Mesendoderm (in vitro differentiated cells): ENCODE measurements at places on chromosomes 11 and 22.

- DNase-seq, result no peak
Observed at GRCh38 chr11:7530013-7530640, 16.3 kb downstream of the PPFIBP2 start.

DNA sequence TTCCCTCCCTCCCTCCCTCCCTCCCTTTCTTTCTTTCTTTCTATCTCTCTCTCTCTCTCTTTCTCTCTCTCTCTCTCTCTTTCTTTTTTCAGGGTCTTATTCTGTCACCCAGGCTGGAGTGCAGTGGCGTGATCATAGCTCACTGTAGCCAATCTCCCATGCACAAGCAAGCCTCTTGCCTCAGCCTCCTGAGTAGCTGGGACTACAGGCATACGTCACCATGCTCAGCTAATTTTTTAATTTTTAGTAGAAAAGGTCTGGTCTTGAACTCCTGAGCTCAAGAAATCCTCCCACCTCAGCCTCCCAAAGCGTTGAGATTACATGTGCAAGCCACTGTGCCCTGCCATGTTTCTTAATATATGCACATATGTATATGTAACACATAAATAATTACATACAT, 19.0 kb downstream of the TSKU start:
- no peak for DNase-seq

DNA sequence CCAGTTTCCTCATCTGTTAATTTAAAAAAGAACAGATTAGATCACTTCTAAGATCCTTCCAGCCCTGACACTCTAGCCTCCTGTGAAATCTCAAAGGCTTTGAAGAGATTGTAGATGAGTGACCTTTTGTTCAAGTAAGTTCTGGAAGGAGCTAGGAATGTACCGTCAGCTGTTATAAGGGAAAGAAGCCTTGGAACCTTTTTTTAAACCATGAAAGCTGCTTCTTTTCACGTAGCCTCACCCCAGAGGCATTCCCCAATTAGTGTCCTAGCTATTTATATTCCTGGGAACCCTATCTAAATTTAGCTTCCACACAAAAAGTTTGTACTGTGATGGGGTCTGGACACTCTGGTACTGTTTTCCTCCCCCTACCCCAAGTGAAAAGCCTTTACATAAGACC, 35.8 kb upstream of the SLN start:
- peak; percentile 13 for DNase-seq

DNA sequence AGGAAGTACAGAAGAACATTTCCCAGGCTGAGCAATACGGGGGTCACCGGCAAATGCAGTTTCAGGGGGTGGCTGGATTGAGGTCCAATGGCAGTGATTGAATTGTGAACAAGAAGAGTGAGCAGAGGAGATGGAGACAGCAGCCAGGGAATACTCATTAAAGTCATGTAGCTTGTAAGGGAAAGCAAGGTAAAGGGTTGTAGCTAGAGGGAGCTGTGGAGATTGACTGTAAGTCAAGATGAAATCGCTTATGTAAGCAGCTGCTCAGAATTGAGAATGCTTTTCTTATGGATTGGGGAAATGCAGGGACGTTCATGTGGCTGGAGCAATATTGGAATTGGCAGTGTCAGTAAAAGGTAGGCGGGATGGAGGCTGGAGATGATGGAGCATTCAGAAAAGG, 111.4 kb upstream of the TBCEL start:
- peak; percentile 73 for DNase-seq

DNA sequence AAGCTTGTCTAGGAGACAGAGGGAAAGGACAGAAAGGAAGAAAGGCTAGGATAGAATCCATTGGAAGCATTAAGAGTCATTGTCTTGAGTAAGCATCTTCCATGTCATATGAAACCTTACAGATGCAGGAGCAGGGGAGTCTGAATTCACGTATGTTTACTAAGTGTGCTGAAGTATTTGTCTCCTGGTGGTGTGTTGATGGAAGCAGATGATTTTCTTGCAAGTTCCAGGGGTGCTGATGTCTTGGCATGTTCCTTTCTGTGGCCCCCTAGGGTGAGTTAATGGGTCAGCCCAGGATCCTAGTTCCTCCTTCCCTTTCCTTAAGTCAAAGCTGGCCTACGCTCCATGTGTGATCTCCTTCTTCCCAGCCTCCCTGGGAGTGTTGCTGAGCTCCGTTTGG, 110.2 kb downstream of the TEAD1 start:
- no peak for DNase-seq

- no peak for DNase-seq
Observed at GRCh38 chr11:77081381-77081851, 14.6 kb downstream of the CAPN5 start.

DNA sequence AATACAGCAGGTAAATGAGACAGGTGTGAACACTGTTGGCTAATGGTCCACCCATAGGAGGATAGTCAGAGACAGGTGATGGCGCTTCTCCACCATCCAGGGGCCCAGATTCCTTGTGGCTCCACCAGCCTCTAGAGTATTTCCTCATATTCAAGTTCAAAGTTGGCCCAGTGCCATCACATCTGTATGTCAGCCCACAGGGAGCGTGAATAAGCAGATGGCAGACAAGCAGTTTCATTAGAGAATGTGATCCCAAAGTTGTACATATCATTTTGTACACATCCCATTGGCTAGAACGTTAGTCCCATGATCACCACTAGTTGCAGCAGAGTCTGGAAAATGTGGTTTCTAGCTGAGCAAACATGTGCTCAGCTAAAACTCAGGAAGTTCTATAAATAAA, 11.0 kb upstream of the CWF19L2 start:
- DNase-seq, result no peak

DNA sequence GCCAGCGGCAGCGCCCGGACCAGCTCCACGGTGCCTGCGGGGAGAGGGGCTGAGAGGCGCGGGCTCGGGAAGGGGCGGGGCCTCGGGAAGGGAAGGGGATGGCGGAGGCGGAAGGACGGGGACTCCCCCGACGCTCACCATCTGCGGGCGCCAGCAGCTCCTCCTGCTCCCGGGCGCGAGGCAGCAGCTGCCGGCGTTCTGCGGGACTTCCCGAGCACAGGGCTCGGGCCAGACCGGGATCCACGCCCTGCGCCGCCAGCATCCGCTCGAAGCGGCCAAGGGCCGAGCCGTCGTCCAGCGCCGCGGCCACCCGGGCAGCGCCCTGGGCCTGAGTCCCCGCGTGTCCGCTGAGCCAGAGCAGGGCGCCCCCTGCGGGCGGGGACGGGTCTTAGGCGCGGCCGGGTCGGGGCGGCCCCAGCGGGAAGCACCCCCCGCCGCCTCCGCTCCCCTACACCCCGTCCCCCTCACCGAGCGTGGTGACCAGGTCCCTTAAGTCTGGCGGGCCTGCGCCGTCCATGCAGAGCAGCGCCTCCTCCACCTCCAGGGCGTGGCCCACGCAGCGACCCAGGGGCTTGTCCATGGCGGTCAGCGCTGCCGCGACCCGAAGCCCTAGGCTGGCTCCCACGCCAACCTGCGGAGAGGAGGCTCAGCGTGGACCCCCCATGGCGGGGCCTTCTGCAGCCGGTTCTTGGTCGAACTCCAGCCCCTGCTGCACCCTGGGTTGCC, 873 bp upstream of the SCO2 start:
- DNase-seq, result peak; percentile 77

DNA sequence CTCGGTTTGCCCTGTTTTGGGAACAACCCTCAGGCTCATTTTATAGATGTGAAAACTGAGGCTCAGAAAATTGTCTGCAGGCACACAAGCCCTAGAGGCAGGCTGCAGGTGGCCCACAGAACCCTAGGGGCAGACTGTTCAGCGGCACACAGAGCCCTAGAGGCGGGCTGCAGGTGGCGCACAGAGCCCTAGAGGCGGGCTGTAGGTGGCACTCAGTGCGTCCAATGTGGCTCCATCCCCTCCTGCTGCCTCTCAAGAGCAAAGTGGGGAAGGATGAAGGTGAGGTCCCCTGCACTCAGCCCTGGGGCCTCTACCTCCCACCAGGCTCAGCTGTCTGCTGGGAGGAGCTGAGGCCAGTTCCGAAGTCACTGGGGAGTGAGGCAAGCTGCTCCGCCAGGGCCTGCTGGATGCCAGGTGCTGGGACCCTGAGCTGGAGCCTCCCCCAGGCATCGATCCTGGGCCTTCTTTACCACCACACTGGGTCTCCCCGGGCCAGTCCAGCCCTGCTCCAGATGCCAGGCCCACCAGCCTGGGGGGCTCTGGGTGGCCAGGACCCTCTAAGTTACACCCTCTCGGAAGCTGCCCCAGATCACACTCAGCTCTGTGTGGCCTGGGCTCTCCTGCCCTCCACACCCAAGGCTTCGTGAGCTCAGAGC, 2.3 kb downstream of the ACY3 start:
- DNase-seq, result peak; percentile 71

GRCh38 chr11:267491-267994, 10.7 kb upstream of the NLRP6 start:
- peak; percentile 23 for DNase-seq

- DNase-seq, result no peak
Observed at GRCh38 chr22:46572911-46573780, 35.7 kb upstream of the CELSR1 start.

DNA sequence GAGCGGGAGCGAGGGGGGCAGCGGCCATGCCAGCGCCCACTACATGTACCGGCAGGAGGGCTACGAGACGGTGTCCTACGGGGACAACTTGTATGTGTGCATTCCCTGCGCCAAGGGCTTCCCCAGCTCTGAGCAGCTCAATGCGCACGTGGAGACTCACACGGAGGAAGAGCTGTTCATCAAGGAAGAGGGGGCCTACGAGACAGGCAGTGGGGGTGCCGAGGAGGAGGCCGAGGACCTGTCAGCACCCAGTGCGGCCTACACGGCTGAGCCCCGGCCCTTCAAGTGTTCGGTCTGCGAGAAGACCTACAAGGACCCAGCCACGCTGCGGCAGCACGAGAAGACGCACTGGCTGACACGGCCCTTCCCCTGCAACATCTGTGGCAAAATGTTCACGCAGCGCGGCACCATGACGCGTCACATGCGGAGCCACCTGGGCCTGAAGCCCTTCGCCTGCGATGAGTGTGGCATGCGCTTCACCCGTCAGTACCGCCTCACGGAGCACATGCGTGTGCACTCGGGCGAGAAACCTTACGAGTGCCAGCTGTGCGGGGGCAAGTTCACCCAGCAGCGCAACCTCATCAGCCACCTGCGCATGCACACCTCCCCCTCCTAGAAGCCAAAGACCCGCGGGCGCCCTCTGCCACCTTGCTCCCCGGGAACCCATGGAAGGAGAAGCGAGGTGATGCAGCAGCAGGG, 20.9 kb upstream of the TMEM191C start:
- no peak for DNase-seq

- no peak for DNase-seq
Observed at GRCh38 chr22:30675436-30675835, 7.8 kb upstream of the DUSP18 start.

DNA sequence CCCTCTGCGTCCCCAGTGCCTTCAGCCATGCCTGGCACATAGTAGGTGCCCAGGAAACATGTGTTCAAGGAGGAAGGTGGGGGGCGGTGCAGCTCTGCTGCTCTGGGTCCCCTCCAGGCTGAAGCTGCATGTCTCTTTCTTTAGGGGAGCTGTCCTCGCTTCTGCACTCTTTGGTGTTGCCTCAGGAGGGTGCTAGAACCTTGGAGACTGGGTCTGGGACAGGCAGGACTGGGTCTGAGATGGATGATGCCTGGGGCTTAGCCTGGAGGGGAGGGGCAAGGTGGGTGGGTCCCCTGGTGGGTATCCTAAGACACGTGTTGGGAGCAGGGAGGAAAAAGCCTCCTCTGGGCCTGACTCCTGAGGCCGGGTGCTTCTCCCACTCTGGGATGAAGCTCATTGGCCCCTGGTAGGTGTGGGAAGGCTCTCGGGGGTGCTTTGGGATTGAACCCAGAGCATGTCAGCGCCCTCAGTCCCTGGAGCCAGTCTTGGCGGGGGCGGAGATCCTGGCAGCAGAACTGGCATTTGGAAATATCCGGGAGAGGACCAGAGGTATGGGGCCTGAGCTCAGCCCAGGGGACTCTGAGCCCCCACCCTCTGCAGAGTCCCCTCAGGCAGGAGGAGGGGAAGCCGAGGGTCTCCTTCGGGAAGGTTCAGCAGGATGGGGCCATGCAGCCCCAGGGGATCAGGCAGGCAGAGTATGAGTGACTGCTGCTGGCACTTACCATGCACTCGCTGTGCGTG, 6.7 kb upstream of the GSTP1 start:
- no peak for DNase-seq

DNA sequence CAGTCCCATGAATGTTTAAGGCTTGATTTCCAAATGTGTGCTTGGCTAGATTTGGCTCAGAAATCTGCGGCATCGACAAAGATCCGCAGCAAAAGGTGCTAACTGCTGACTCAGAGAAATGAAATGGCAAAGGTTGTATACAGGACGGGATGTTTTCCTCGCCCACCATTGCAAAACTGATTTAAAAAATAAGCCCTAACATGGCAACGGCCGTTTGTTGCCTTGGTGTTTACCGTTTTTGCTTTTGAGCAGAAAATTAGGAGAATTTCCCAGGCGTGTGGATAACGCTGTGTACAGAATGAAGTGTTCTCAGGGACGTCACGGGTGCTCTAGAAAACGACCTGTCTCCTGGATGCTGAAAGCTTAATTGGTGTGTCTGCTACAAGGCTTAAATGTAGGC, 70.2 kb downstream of the ARHGAP8 start:
- no peak for DNase-seq

DNA sequence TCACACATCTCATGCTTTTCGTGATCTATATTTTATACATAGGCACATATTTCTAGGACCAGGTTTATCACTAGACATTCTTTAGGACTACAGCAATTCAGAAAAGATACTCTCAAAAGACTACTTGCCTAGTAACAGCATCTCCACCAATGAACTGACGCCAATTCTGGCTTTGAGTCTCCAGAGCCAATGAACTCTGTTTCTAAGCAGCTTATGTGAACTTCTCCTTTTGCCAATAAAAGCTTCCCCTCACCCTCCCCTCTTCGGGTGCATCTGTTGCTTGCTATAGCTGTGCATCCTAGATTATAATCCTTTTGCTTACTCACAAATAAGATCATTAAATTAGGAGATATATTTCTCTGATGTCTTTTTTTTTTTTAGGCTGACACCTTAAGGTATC, 11.4 kb upstream of the ANKK1 start:
- no peak for DNase-seq

DNA sequence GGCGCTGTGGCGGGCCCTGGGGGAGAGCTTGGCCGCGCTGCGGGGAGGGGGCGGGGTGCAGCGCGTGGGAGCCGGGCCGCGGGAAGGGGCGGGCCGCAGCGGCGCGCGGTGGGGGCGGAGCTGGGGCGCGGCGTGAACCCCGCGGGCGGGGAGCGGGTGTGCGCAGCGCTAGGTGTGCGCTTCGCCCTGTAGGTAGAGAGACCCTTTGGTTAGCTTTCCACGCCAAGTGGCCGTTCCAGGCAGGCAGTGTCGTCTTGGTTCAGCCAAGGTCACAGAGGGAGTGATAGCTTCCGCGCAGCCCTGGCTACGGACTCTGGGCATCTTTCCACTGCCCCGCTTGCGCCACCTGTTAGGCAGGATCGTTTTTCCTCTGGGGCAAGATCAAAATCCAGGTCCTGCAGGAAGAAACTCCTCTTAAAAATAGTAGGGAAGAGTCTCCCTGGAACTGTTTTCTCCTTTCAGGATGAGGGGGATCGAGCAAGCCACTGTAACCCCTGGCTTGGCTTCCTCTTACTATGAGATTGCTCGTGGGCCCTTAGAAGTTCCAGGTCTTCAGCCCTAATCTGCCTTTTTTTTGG, 434 bp downstream of the BANF1 start:
- peak; percentile 40 for DNase-seq

GRCh38 chr11:55942785-55943392, 6.7 kb upstream of the OR5I1 start:
- peak; percentile 69 for DNase-seq
